Activated CD4-positive, alpha-beta T cell treated with anti-CD3 and anti-CD28 coated beads for 36 hours (primary cell): ENCODE measurements at places on chromosomes 16 and 17.

- no peak for DNase-seq
These were observed 151.0 kb upstream of the CDC42EP4 start for GRCh38 chr17:73462823-73463222.

DNA sequence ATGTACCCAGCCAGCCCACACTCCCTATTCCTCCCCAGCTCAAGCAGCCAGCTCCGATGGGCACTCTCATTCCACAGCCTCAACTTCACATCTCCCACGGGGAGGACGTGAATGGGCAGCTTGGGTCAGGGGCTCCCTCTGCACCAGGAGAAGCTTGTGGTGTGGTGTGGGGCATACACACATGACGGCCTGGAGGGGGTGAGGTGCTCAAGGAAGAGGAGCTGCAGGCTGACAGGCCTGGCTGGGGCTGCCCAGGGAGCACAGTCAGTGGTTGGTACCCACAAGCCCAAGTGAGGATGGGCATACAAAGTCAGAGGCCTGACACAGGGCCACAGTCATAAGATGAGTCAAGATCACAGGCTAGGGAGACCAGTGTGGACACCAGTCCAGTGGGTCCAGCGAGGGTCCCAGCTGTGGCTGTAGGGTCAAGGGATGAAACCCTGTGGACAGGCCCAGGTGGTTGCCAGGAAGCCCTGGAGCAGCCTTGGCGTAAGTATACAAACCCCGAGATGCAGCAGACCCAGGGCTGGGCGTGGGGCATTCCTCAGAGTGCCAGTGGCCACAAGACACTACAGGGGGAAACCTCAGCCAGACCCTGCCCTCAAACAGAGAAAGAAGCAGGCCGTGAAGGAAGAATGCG, 4.4 kb downstream of the DRC3 start:
- DNase-seq, result no peak

DNA sequence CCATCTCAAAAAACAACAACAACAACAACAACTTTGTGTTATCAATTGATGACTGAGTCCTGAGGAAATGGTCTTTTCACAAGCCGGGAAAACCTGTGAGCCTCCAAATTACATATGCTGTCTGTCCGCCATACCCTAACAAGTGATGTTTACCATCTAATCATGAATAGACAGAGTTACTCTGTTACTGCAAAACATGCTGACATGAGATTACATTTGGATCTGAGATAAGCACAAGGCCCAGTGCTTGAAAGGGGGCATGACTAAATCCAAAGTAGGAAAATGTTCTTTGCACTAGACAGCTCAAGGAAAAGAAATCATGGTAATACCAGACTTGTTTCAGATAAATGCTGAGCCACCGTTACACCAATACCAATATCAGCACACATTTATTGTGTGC, 8.6 kb upstream of the ATXN1L start:
- no peak for DNase-seq

DNA sequence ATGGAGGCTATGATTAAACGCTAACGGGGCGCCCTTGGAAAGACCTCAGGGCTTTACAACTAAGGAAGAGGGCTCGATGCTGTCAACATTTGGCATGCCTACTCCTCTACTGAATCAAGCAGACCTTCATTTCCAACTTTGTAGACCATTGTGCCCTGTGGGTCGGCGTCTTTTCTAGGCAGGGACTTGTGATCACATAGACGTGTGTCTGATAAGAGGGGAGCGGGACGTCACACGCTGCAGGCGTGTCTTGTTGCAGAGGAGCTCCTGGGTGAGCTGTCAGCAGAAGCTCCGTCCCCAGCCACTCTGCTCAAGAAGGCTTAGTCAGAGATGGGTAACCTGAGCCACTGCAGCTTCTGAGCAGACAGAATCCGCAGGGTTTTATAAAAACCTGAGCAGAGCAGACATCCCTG, 2.8 kb downstream of the MAPK8IP3 start:
- DNase-seq, result peak; percentile 33

DNA sequence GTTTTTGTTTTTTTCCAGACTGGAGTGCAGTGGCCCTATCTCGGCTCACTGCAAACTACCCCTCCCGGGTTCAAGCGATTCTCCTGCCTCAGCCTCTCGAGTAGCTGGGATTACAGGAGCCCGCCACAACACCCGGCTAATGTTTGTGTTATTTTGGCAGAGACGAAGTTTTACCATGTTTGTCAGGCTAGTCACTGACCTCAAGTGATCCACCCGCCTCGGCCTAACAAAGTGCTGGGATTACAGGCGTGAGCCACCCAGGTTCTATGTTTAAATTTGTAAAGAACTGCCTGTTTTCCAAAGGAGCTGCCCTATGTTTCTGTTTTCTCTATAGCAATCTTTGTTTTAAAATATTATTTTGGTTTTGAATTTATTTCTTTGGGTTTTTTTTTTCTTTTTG, 13.8 kb upstream of the C16orf87 start:
- DNase-seq, result no peak

DNA sequence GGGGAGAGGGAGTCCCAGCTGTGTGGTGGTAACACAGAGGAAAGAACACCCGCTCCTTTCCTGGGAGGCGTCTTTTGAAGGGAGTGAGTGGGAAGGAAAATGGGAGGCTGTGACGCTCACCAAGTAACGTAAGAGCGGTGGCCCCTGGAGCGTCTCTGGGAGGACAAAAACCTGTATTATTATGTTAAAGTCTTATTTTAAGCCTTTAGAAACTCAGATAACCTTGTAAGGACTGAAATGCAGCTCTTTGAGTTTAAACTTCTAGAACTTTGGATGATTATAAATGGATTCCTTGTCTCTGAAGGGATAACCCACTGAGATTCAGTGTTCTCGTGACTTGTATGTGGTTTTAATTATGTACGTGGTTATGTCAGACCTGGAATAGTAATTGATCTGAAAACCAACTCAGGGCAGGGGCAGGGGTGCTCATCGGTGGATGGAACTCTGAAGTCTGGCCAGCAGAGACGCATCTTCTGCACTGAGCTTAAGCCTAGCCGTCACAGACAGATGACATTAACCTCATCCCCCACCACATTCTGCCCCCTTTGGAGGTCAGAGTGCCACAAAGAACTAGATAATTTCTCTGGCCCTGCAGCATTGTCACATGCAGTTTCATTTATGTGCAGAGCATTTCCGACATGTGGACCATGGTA, 41.8 kb upstream of the SLC12A3 start:
- no peak for DNase-seq

GRCh38 chr16:56944954-56945839, 13.3 kb downstream of the HERPUD1 start:
- DNase-seq, result peak; percentile 61

DNA sequence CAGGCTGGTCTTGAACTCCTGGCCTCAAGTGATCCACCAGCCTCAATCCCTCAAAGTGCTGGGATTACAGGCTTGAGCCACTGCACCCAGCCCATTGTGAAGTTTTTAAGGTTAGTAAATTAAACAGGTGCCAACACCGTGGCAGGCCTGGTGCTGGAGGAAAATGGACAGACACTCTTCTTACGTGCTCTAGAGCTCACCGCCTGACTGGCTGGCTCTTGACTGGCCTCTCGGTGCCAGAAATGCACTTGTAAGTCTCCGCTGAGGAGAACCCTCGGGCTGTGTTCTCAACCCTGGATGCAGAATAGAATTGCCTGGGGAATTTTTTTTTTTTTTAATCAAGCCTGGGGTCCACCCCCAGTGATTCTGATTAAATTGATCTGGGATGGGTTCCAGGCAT, 10.3 kb upstream of the HAS3 start:
- no peak for DNase-seq

GRCh38 chr16:19601083-19601976, 45.8 kb downstream of the VPS35L start:
- peak; percentile 51 for DNase-seq

DNA sequence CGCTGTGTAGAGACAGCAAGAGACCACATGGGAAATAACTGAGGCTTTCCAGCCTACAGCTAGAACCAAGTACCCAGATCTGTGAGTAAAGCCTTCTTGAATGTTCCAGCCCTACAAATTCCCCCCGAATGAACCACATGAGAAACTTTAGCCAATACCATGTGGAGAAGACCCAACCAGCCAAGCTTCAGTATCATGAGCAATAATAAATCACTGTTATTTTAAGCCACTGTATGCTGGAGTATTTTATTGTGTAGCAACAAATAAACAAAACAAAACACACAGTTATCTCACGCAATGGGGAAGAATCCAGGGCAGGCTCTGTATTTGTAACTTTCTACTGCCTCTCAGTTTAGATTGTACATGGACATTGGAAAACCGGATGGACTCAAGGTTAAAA, 426.2 kb downstream of the CDH11 start:
- no peak for DNase-seq

DNA sequence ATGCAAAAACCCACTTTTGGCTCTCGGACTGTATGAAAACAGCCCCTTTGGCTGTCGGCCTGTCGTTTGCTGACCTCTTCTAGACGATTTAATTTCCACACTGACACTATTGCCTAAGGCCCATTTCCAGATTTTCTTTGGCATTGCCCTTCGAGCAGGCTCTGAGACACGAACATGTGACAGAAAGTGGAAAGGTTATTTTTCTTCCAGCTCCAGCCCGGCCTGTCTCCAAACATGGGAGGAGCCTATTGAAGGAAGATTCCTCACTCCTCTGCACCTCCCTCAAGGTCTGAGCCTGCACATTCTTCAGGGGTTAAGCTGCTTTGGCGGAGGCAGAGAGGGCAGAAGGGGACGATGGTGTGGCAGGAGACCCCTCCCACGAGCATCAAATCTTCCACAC, 85.9 kb upstream of the FOXF1 start:
- no peak for DNase-seq

- DNase-seq, result no peak
These were observed 111.9 kb downstream of the GSG1L start for GRCh38 chr16:27951489-27952120.

DNA sequence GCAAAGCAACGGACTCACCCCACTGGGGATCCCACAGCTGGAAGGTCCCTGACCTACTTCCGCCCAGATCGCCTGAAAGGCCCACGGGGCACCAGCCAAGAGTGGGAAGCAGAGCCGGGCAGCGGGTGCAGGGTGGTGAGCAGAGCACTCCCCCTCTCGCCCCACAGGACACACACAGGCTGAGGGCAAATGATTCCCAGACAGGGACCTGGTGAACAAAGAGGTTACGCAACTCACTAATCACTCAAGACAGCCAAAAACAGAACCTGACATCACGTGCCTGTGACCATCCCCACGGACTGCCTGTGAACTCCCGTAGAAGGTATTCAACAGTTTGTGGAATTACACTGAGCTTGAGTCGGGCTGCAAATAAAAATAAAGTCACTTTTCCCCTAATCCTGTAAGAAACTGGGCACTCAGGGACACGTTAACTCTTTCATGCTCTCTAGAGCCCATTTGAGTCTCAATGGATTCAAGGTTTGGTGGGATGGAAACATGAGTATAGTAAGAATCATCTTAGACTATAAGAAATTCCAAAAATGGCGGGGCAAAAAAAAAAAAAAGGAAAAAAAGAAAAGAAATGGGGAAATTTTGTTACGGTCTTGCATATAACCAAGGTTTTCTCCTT, 396.1 kb downstream of the SOX9 start:
- DNase-seq, result no peak

GRCh38 chr17:42061646-42062487, 11.5 kb upstream of the C17orf113 start:
- no peak for DNase-seq

DNA sequence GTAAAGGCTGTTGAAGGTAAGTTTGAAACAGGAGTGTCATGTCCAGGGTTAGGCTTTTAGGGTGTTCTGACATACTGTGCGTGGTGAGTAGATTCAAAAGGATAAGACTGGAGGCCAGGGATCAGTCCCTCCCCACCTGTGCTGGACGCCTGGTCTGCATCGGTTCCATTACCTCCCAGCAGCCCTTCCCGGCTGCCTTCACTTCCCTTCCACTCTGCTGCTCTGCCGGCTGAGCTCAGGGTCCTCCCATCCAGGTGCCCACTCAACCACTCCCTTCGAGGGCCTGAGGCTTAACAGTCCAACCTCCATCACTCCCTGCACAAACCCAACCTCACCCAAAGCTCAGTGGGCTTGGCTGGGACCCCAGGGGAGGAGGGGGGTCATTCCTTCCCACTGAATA, 4.1 kb upstream of the SLC5A10 start:
- DNase-seq, result no peak

GRCh38 chr17:1229900-1230501, 40.2 kb upstream of the BHLHA9 start:
- no peak for DNase-seq

DNA sequence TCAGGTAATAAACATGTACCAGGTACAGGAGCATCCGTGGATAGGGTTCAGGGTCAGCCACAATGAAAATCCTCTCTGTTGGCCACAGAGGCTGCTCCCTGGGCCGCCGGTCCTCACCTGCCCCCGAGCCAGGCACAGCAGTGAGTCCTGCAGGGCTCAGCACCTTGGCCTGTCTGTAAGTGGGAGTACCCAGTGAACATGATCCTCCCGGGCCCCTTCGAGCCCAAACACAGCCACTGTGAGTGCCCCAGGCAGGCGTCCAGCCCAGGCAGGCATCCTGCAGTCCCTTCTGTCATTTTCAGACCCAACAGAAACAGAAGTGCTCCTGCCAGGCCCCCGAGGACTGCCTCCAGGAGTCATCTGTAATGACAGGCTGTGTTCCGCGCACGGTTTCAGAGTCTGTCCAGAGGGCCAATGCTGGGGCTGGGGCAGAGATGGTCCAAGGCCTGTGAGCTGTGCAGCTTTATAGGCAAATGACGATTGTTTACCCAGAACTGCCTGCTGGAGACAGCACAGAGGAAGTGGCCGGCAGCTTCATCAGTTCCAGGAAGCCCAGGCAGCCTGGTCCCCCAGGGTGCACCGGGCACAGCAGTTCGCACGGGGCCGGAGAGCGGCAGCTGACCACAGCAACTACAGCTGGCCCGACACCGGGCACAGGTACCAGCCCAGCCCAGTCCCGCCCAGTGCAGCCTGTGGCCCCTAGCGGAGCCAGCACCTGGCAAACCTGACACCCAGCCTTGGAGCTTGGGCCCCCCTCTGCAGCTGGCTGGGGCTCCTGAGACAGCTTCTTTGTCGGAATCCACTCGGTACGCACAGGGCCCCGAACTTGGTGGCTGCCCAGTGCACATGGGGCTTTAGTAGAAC, 13.2 kb downstream of the SLC7A5 start:
- DNase-seq, result peak; percentile 58

- DNase-seq, result no peak
These were observed 56.7 kb upstream of the ERCC4 start for GRCh38 chr16:13863075-13863765.

- no peak for DNase-seq
These were observed 75.1 kb downstream of the WSB1 start for GRCh38 chr17:27368980-27369379.

GRCh38 chr17:79702034-79702433, 28.7 kb upstream of the ENPP7 start:
- no peak for DNase-seq
